ENCODE measurements at places on chromosomes 7 and 10.
A peak's percentile ranks its signal among the peaks of the same experiment; 100 is the strongest.

DNA sequence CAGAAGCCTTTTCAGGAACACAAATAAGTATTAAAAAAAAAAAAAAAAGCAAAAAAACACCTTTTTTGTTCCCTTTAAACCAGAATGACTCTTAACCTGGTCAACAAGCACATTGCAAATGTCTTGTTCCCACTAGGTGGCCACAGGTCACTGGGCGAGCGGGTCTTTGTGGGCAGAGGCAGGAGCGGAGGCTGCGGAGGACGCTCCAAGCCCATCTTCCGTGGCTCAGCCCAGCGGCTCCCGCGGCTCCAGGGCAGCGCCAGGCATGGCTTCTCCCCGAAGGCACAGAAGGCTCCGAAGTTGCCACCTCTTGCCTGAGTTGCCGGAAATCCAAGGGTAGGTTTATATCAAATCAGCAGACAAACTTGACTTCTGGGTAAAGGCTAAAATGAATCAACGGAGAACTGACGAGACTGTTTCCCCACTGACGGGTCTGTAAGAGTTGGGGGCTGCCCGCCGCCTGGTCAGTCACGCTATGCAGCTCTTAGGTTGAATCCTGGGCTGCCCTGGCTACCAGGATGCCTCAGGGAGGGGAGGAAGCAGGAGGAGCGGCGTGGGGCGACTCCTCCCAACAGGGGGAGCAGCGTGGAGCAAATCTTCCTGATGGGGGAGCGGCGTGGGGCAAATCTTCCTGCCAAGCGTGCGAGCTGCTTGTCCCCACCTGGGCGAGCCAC is 144.5 kb downstream of the PTPRN2 start:
- no peaks in the 10 kb centered on the region for H3K36me3 ChIP-seq
- H3K27me3 ChIP-seq, result no peaks in the 10 kb centered on the region
- H3K4me1 ChIP-seq, result no peaks in the 10 kb centered on the region
- H3K4me3 ChIP-seq, result no peak overlapping the region
- H3K27ac ChIP-seq, result no peak overlapping the region

DNA sequence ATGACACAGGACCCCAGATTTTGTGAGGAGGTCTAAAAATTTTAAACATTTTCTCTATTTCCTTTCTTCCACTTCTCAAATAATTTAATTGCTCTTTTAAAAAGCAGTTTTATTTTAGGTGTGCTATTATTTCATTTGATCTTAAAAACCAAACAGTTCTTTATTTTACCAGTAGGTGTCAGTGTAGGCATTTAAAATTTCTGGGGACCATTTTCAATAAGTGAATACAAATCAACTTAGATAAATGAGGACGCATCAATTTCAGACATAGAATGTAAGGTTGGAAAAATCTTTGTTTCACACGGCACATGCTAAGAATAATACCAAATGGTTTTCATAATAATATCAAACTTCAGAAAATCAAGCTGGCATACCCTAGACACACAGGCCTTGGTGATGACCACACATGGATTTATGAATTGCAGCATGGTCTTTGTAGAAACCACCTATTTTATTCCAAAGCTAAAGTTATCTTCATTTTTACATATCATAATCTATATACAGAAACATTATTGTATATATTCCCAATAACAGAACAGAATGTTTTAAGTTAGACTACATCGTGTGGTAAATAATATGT is 127.6 kb upstream of the SLC26A5 start:
- H3K27ac ChIP-seq, result no peak overlapping the region
- H3K4me3 ChIP-seq, result no peak overlapping the region
- H3K4me1 ChIP-seq, result no peaks in the 10 kb centered on the region
- no peak for DNase-seq
- no peaks in the 10 kb centered on the region for H3K36me3 ChIP-seq

DNA sequence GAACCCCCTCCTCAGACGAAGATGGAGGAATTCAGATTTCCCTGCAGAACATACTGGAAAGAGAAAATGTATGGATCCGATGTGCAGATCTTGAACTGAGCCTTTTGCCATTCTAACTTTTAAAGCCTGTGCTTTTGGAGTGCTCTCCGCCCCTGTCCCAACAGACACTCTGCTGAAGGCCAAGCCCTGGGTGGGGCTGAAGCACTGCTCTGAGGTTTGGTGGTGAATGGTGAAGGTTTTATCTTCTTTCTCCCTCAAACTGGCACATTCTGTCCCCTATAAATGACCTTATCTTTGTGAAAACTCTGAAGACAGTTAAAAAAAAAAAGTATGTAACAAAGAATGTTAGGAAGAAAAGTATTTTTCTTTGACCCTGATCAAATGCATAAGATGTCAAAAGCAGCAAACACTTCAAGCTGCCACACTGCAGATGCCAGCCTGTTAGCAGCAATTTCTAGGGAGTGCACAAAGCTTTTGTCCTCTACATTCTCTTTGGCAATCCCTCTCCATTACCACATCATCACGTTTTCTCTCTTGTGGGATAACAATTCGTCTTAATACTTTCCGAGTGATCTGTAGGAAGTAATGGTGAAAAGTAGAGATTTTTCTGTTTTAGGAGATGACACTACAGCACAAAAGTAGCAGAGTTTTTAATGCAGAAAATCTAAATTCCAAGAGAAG is 137.3 kb upstream of the CCDC6 start:
- H3K27ac ChIP-seq, result no peak overlapping the region
- H3K27me3 ChIP-seq, result peaks cover 8% of the 10 kb centered on the region
- H3K36me3 ChIP-seq, result no peaks in the 10 kb centered on the region

DNA sequence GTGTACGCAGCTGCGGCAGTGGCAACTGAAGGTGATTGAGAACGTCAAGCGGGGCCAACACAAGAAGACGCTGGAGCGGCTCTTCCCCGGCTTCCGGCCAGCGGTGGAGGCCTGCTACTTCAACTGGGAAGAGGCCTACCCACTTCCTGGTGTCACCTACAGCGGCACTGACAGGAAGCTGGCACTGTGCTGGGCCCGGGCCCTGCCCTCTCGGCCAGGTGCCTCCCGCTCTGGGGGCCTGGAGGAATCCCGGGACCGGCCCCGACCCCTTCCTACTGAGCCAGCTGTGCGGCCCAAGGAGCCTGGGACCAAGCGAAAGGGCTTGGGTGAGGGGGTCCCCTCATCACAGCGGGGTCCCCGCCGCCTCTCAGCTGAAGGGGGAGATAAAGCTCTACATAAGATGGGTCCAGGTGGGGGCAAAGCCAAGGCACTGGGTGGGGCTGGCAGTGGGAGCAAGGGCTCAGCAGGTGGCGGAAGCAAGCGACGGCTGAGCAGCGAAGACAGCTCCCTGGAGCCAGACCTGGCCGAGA is 6.5 kb downstream of the ZSWIM8 start:
- no peaks in the 10 kb centered on the region for H3K27me3 ChIP-seq
- H3K36me3 ChIP-seq, result peaks cover 13% of the 10 kb centered on the region
- no peak for DNase-seq
- no peak overlapping the region for H3K27ac ChIP-seq
- H3K4me1 ChIP-seq, result peaks cover 10% of the 10 kb centered on the region
- no peak overlapping the region for H3K4me3 ChIP-seq

DNA sequence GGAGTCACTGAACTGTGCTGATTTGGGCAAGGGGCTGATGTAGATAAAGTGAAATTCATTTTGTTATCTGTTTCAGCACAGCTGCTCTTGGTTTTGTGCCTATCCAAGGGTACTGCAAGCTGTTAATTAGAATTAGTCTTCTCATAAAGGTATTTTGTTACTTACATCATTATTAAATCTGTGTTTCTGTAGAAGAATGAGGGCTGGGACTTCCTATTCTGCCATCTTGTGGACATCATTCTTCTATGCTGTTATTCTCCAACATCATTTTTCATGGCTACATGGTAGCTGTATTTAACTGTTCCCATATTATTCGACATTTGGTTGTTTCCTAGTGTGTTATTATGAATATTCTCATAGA is 76.2 kb upstream of the CCDC71L start:
- peaks cover 11% of the 10 kb centered on the region for H3K4me1 ChIP-seq
- H3K27ac ChIP-seq, result no peak overlapping the region
- no peaks in the 10 kb centered on the region for H3K27me3 ChIP-seq
- no peaks in the 10 kb centered on the region for H3K36me3 ChIP-seq
- no peak for DNase-seq

DNA sequence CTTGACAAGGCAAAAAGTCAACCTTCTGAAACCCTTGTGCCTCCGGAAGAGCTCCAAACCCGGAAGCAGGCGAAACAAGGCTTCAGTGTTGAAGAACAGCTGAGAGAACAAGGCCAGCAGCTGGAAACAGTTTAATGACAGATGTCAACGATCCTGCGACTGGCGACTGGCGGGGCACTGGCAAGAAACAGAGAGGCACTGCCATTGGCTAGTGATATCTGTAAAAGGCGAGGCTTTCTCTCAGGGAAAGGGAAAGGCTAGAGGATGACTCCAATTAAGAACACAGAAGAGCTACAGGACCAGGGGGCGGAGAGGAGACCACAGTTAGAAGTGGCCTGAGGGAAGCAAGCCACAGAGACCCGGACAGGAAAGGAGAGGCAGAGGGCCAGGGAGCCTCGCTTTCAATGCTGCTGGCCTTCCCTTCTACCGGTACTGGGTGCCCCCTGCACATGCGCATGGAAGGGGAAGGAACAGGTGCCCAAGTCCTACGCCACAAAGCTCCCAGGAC is 19.4 kb downstream of the ITGB1 start:
- peak overlapping the region; percentile 2 for H3K27ac ChIP-seq
- no peak overlapping the region for H3K4me3 ChIP-seq
- no peak for DNase-seq
- H3K36me3 ChIP-seq, result peaks cover 5% of the 10 kb centered on the region

DNA sequence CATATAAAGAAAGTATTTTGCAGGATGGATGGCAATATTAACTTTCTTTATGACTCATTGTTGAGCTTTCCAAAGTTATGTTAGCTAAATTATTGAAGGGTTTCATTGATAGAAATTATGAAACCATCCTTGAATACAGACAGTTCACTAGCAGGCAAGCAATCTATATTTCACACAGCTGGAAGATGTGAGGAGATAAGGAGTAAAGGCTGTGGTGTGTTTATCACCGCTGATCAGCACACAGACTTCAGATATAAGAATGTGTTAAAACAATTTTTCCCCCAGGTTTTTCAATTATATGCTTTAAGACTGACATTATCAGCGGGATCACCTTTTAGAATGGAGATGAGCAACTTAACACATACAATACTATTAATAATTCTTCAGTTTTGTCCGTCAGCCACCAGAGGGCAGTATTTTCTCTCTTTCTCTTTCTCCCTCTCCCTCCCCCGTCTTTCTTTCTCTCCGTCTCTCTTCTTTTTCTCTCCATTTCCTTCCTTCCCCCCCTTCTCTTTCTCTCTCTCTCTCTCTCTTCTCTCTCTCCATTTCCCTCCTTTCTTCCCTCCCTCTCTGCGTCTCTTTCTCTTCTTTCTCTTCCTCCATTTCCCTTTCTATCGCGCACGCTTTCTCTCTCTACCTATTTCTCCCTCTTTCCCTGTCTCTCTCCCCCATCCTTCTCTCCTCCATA is 62.9 kb upstream of the FAM171A1 start:
- peaks cover 18% of the 10 kb centered on the region for H3K27me3 ChIP-seq
- H3K36me3 ChIP-seq, result no peaks in the 10 kb centered on the region
- H3K4me1 ChIP-seq, result peaks cover 4% of the 10 kb centered on the region
- peak overlapping the region; percentile 13 for H3K27ac ChIP-seq
- no peak for DNase-seq

GRCh38 chr10:120598386-120598785 is 141.4 kb downstream of the PLPP4 start:
- no peaks in the 10 kb centered on the region for H3K27me3 ChIP-seq
- H3K27ac ChIP-seq, result no peak overlapping the region
- DNase-seq, result no peak
- H3K4me3 ChIP-seq, result no peak overlapping the region
- H3K36me3 ChIP-seq, result no peaks in the 10 kb centered on the region
- H3K4me1 ChIP-seq, result peaks cover 2% of the 10 kb centered on the region

GRCh38 chr7:79897166-79897565 is 237.5 kb upstream of the GNAI1 start:
- H3K4me1 ChIP-seq, result no peaks in the 10 kb centered on the region
- no peak overlapping the region for H3K4me3 ChIP-seq
- no peak overlapping the region for H3K27ac ChIP-seq
- H3K36me3 ChIP-seq, result peaks cover 3% of the 10 kb centered on the region
- DNase-seq, result no peak

DNA sequence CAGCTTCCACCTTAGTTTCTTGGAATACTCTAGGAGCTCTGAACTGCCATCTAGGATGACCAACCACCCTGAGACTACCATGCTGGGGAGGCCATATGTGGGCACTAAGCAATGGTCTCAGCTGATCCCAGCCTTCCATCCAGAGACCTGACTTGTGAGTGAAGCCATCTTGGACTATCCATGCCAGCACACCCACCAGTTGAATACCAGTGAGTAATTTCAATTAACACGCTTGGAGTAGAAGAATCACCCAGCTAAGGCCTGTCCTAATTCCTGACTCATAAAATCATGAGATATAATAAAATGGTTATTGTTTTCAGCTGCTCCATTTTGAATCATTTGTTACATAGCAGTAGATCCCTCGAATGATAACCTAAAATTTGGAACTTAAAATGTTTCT is 5.2 kb upstream of the KIF5B start:
- peaks cover 6% of the 10 kb centered on the region for H3K4me1 ChIP-seq
- H3K27me3 ChIP-seq, result peaks cover 4% of the 10 kb centered on the region
- no peak overlapping the region for H3K4me3 ChIP-seq
- H3K27ac ChIP-seq, result no peak overlapping the region
- H3K36me3 ChIP-seq, result no peaks in the 10 kb centered on the region

DNA sequence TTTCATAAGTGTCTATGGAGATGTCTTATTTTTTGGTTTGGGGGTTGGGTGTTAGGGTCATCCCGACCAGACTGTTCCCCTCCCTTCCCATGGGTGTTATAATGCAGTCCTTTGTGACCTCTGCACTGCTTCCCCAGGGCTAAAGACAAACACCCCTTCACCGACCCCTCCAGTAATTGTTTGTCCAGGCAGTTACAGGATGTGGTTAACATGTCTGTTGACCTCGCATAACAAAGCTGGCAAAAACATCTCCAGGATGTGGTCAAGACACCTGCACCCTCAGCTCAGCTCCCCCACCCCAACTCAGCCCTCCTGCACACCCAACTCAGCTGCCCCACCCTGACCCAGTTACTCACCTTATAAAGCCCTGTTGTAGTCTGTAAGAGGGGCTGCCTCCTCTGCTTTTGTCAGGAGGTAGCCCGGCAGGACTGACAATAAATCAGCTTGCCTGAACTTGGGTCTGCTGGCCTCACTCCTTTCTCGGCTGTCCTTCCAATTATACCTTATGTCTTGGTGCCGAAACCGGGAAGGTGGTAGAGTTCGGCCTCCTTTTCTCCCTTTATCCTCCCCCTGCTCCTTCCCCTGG is 102.2 kb downstream of the ZNF92 start:
- H3K4me3 ChIP-seq, result peak overlapping the region; percentile 59

DNA sequence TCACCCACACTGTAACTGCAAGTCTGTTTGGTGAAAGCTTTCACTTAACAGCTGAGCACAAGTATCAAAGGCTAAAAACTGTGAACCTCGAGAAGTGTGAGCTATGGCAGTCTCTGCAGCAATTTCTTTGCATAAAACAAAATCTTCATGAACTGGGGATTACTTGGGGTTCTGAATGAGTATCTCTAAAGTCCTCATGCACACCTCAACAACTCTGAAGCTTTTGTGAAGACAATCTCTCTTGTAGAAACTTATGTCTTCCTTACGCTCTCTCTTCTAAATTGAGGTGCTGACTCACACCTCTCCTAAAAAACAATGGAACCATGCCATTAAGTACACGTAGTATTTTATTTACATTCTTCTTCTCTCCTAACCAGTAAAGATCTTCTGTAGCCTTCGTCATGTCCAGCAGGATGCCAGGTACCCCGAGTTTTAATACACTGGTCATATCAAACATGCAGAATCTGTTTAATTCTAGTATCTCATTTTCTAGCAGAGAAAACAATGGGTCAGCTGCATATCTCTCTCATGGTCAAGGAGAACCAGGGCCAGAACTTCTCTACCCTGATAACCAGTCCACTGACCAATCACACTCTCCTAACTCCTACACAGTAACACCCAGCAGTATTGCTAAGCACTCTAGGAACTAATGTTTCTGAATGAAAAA is 76.9 kb downstream of the UBE2H start:
- H3K36me3 ChIP-seq, result peaks cover 32% of the 10 kb centered on the region
- DNase-seq, result no peak
- peaks cover 21% of the 10 kb centered on the region for H3K4me1 ChIP-seq
- H3K4me3 ChIP-seq, result no peak overlapping the region
- no peaks in the 10 kb centered on the region for H3K27me3 ChIP-seq

Measured in activated naive CD8-positive, alpha-beta T cell treated with anti-CD3 and anti-CD28 coated beads, Interleukin-2, amount 10 ng/mL, durations not matched to agents 7 days and 5 days (primary cell).